ENCODE measurements at places on chromosomes 2 and 18.

DNA sequence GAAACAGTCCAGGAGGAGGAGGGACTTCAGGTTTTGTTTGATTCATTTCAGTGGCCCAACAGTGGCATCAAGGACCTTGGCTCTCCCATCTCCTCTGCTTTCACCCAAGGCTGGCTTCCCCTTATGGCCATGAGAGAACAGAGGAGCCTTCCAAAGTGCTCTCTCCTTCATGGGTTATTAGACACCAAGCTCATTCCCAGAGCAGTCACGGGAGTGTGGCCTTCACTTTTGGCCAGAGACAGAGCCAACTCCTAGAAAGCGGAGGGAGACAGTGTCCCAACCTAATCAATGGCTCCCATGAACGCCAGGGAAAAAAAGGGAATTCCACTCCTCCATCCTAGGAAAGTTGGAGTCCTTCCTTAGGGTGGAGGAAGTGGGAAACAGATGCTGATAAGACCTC is 871 bp upstream of the DUSP28 start:
- DNase-seq: no peak

GRCh38 chr2:97716695-97717612 is 3.6 kb downstream of the ZAP70 start:
- peak; percentile 4 for DNase-seq

- no peak for DNase-seq
Observed at GRCh38 chr2:76985387-76986136, 536.6 kb downstream of the LRRTM4 start.

- DNase-seq: no peak
Observed at GRCh38 chr2:171173087-171173486, 12.4 kb upstream of the TLK1 start.

GRCh38 chr2:136818839-136819238 is 53.5 kb downstream of the THSD7B start:
- no peak for DNase-seq

GRCh38 chr18:8516371-8517250 is 92.6 kb upstream of the RAB12 start:
- DNase-seq: no peak

GRCh38 chr2:127355407-127356008 is 32.3 kb downstream of the MAP3K2 start:
- DNase-seq: peak; percentile 56

GRCh38 chr2:215826838-215827441 is 186.4 kb downstream of the MREG start:
- no peak for DNase-seq

GRCh38 chr2:119069781-119070180 is 88.8 kb downstream of the C1QL2 start:
- no peak for DNase-seq

GRCh38 chr18:26406324-26406723 is 142.0 kb downstream of the KCTD1 start:
- DNase-seq: no peak

- DNase-seq: no peak
Observed at GRCh38 chr18:12321333-12321732, 13.3 kb downstream of the TUBB6 start.

GRCh38 chr2:217459680-217460405 is 543.0 kb downstream of the TNS1 start:
- DNase-seq: no peak

DNA sequence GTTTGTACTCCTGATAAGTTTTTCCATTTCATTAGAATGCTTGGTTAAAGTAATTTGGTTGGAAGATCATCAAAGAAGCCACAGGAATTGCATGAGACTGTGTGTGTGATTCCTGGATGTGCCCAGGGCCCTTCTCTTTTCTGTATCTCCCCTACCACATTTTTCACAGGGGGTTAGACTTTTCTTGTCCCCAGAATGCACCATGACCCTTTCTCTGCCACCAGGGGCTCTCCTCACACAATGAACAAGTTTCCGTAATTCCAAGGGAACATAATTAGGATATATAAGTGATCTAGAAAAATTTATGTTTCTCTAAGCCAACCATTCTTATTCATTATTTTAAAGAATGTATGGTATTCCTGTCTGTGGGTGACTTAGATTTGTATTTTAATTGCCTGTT is 291.8 kb downstream of the NEDD4L start:
- no peak for DNase-seq

DNA sequence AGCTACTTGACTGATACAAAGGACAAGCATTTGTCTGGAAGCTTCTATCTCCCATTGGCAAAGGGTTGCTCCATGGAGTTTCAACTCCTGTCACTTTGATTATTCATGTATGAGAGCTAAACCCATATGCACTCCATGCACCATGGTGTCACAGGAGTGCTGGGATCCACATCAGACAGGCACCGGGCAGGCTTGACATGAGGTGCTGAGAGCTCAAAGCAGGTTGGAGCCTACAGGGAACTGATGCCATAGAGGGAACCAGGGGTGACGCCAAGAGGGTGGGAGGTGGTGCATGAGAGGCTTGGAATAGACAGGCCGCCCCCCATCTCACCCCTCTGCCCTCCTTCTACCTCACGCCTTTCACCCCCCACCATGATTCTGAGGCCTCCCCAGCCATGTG is 199.8 kb upstream of the CCDC68 start:
- DNase-seq: no peak

DNA sequence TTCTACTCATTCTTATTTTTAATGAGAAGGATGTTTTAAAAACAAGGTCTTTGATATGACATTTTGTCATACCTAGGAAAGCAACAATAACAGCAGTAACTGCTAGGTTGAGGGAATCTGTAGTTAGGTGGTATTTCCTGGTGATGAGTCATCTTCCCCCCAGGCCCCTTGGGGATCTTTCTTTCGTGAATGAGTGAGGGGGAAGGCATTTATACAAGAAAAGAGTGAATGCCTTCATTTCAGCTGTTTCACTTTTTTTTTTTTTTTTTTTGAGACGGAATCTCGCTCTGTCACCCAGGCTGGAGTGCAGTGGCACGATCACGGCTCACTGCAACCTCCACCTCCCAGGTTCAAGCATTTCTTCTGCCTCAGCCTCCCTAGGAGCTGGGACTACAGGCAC is 108.6 kb downstream of the MAP4K4 start:
- peak; percentile 31 for DNase-seq

DNA sequence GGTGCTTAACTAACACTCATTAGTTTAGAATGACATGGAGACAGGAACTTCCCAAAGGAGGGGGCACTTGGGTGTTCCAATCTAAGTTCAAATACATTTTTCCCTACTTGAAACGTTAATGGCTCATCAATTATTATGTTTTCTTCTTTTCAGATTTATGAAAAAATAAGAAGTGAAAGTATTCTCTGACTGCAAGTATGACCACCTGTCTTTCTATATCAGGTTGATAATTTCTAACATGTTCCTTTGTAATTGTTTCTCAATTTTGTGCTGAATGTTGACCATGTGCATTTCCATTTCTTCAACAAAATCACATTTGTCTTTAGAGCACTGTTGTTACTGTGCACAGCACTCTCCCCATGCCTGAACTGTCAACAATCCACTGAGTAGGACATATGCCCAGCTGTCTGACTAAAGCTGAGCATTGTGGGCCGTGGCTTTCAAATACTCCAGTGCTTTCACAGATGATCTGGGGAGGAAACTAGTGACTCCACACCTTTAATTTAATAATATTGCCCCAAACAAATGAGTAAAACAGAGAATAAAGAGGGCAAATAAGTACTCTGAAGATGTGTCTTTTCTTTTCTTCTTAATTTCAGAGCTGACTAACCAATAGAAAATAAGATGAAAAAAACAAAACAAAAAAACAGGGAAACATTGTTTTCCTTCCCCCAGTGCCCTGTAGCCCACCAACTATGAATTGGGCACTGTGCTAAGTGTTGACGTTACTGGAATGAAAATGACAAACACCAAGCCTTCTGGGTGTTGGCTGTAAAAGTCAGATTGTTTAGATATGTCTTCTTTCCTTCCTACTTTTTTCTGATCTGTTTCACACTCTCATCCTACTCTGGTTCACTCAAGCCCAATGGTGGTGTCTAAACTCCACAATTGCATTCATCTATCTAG is 16.0 kb downstream of the LANCL1 start:
- no peak for DNase-seq

GRCh38 chr2:9908639-9909038 is 42.9 kb upstream of the GRHL1 start:
- DNase-seq: no peak

DNA sequence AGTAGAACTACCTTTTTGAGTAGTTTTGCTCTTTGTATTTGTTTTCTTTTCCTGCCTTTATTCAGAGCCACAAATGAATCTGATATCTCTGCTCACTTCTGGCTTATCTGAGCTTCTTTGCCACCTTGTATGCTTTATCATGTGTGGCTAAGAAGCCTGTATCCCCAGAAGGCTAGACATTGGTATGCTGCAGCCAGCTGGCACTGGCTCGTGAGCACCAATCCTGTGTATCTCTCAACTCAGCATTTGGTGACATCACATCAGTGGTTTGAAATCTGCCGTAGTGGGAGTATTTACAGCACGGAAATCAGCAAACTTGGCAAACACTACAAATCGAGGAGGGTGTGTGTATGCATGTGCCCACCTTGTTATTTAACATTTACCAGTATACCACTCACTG is 183.7 kb upstream of the LHCGR start:
- no peak for DNase-seq

GRCh38 chr18:27661320-27662018 is 476.4 kb upstream of the CHST9 start:
- no peak for DNase-seq

- DNase-seq: no peak
Observed at GRCh38 chr2:184524551-184525382, 73.6 kb upstream of the ZNF804A start.

DNA sequence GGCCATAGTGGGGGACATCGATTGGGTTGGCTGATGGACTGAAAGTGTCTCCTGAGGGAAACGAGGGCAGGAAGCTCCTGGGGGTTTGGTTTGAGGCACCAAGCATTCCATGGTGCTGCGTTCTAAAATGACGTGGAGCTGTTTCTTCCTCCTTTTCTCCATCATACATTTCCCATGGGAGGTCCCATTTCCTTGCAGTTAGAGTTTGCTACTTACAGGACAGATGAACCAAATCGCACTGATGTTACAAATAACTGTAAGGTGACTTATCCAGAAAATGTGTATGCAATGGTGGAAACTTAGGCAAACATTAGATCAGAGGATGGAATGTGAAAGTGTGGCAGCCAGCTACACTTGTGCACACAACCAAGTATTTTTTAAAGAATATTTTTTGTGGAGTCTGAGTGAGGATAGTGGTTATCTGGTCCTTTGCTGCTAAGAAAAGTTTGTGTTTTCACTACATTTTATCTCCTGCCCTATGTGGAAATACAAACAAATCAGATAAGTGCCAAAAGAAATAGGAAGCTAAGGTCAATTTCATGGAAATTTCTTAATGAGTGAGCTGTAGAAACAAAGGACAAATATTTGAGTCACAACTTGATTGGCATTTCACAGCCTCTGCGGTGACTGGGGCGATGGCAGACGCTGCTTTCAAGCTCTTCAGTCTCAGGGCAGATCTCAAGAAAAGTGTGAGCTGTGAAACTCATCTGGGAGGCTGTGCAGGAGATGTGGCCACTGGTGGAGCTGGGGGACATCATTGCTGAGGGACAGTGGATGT is 256.2 kb downstream of the TSN start:
- DNase-seq: no peak

GRCh38 chr2:64655018-64655664 is 1.4 kb upstream of the SERTAD2 start:
- no peak for DNase-seq

- no peak for DNase-seq
Observed at GRCh38 chr2:173353556-173353955, 1.1 kb upstream of the CDCA7 start.

DNA sequence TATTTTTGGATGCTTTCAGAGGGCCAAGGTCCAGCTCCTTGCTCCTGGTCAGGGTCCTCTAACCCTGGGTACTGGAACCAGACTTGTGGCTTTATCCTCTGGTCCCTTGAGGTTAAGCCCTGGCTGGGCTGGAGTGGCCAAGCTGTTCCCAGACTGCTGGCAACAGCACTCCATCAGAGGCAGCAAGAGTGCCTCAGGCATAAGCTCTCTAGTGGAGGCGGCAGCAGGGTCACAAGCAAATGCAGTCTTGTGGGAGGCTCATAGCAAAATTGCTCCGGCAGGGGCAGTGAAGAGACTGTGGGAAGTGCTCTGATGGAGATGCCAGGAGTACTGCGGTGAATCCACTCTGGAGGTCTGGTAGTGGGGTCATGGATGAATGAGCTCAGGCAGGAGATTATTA is 128.9 kb upstream of the OTOS start:
- DNase-seq: no peak

DNA sequence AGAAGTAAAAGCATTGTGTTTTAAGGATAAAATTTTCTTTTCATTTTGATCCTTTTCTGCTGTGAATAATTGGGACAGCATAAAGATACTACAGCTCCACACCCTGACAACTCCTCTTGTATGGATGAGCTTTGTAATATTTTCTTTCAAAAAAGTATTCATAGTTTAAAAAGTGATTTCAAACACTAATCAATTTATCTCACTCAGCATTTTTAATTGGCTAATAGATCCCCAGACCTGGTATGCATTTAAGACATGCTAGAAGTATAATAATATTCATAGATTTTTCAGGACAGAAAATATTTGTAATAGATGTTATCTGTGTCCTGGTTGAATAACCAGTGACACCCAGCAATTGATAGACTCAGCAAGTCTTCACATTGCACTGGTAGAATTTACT is 510.7 kb downstream of the RIT2 start:
- no peak for DNase-seq

GRCh38 chr18:72848503-72849237 is 19.1 kb downstream of the NETO1 start:
- no peak for DNase-seq

GRCh38 chr2:65228263-65228750 is 676 bp downstream of the ACTR2 start:
- peak; percentile 16 for DNase-seq

DNA sequence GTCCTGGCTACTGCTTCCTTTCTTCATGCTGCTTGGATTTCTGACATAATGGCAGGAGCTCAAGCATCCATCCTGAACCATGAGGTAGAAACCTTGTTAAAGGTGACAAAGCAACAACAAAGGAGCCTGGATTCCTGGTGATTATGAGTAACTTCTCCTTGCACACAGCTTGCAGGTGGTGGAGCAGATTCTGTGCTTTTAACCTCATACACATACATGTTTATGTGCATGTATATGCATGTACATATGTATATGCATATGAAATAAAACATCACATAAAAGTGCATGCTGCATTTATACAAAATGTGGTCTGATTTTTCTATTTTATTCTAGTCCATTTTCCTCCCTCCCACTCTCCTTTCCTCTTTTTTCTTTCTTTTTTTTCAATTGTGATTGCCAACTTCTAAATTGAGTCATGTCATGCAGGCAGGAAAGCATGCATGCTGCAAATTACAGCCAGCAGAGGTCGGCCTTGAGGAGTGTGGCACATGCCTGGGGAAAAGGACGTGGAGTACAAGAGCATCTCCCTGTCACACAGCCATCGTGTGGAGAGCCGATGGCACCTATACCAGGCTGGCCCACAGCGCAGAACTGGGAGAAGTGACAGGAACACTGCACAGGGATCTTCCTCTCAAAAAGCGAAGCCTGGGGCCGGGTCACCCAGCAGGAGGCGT is 17.9 kb downstream of the LCT start:
- DNase-seq: no peak
